ENCODE measurements at places on chromosomes 12 and 14.

GRCh38 chr12:32272465-32272864 is 126.9 kb upstream of the FGD4 start:
- DNase-seq, result no peak

DNA sequence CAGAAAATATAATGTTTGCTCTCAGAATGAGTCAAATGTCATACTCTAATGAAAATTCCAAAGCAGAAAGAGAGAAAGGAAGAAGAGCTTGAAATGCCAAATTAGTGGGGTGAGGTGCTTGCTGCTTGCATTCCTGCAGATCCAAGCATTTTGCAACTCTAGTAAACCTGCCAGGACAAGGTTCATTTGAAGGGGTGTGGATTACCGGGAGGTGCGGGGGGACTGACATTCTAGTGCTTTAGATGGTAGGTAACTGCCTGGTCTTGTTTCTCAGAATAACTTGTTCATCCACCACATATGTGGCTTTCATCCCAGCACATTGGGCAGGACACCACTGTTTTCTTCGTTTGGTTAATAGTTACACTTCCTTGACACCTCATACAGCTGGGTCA is 144.4 kb downstream of the AKAP6 start:
- no peak for DNase-seq

GRCh38 chr14:76929927-76930326 is 98.6 kb downstream of the IRF2BPL start:
- DNase-seq, result no peak

DNA sequence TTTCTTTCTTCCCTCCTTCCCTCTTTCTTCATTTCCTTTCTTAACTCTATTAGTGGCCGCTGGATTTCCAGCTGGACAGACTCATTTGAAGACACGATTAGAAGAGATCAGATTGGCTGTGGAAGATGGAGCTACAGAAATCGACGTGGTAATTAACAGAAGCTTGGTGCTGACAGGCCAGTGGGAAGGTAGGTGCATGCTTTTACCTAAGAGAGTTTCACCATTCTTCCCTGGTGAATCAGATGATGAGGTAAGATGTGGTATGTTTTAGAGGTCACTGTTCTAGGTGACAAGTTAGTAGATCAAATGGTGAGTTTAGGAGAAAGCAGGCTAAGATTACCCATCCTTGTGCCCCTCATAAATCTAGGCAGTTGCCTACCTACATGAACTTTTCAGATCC is 51.6 kb downstream of the DERA start:
- no peak for DNase-seq

DNA sequence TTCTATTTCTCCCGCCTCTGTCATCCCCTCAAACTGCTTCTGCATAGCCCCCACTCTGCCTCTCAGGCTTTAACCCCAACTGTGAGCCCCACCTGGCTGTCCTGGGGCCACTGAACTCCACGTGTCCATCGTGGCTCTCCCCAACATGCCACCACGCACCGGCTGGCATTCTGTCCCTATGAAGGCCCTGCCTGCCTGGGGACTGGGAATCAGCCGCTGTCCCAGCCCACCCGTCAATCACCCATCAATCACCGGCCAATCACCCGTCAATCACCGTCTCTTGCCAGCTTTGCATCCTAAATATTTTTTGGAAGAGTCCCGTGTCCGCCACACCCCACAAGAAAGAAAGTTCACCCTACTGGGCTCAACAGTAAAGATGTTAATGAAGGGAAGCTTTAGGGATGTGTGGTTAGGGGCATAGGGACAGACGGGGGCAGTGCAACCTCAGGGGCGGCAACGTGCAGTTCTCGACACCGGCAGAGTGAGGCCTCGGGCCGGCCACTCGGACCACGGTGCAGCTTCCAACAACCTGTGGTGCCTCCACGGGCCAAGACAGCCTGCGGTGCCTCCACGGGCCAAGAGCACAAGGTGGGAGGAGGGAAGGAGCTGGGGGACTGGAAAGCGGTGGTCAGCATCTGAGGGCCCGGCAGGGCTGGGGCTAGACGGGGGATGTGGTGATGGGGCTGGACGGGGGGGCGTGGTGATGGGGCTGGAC is 85.6 kb downstream of the GALNT9 start:
- no peak for DNase-seq

- no peak for DNase-seq
Observed at GRCh38 chr12:3791256-3791874, 38.5 kb upstream of the CRACR2A start.

DNA sequence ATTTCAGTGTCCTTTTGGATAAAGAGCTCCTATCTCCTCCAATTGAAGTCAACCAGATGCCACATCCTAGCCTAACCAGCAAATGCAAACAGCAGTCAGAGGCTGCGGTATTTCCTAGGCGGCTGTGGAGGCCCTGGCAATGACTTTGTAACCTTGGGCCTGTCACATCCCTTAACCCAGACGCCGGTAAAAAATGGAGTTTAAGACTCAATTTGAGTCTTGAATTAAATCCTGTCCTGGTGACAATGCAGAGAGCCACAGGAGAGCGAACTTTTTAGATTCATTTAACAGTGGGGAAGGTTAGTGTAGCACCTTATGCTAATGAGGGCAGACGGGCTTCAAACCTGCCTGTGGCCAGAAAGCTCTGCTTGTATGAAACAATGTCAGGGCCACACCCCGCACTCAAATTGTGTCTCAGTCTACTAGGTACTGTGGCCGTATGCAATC is 1.3 kb downstream of the C12orf75 start:
- DNase-seq, result peak; percentile 12

GRCh38 chr14:55126034-55126433 is 3.0 kb upstream of the LGALS3 start:
- DNase-seq, result no peak

GRCh38 chr12:112936927-112937326 is 1.3 kb upstream of the OAS3 start:
- no peak for DNase-seq

- peak; percentile 16 for DNase-seq
Observed at GRCh38 chr14:26128931-26129671, 468.7 kb downstream of the NOVA1 start.
